ENCODE measurements at places on chromosomes 7 and 10.

- DNase-seq: no peak
Measured at GRCh38 chr7:16599860-16600259, 45.7 kb downstream of the ANKMY2 start.

- DNase-seq: no peak
Measured at GRCh38 chr7:138338361-138338760, 121.7 kb upstream of the TRIM24 start.

- no peak for DNase-seq
Measured at GRCh38 chr7:11252011-11252607, 278.4 kb downstream of the PHF14 start.

DNA sequence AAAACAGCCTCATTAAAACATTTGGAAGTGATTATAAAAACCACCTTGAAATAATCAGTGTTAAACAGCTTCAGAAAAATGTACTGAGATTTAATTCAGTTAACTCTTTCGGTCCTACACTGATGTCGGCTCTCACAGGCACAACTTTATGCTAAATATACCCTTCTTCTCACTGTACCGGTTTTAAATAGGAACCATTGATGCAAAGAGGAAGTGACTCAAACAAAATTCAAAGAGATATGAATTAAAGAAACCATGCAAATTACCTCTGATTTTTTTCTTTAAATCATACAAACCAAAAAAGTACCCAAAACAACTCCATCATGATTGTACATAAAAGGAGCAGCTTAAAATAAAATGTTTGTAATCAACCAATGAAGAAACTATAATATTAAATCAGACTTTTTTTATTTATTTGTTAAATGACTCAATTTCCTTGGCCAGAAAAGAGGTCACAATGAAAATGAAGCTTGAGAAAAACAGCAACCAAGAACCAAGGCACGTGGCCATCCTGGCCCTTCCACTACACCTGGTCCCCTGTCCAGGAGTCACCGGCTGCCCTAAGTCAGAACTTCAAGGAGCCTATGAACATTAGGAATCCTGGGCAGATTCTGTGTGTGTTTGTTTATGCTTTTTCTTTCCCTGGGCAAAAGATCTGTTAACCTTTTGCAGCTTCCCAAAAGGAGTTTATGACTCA, 73.0 kb upstream of the CABCOCO1 start:
- DNase-seq: no peak

GRCh38 chr7:99011341-99011705, 132.6 kb downstream of the SMURF1 start:
- no peak for DNase-seq

GRCh38 chr7:51301806-51302205, 14.8 kb downstream of the COBL start:
- no peak for DNase-seq

- DNase-seq: no peak
Measured at GRCh38 chr10:30589441-30589840, 40.1 kb downstream of the LYZL2 start.

GRCh38 chr10:60564475-60564874, 174.8 kb upstream of the ANK3 start:
- no peak for DNase-seq

DNA sequence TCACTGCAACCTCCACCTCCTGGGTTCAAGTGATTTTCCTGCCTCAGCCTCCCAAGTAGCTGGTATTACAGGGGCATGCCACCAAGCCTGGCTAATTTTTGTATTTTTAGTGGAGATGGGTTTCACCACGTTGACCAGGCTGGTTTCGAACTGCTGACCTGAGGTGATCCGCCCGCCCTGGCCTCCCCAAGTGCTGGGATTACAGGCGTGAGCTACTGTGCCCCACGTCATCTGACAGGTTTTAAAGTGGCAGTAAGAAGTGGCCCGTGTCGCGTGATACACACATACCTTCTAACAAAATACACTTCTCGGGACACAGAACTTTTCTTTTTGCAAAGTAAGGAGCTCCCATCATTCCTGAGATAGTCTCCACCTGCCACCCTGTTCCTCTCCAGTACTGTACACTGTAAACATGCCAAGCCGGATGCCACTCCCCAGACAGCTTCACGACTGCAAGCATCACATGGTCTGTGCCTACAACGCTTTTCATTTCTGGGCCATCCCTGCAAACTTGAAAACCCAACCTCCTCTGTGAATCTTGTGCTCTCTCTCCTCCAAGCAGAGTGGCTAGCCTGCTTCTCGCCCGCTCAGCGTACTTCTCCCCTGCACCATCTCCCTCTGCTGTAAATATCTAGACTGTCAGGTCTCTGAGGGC, 256.3 kb upstream of the KLF14 start:
- DNase-seq: no peak

- no peak for DNase-seq
Measured at GRCh38 chr7:108261560-108262255, 131.5 kb upstream of the LAMB4 start.

GRCh38 chr7:129093867-129094456, 39.1 kb upstream of the TNPO3 start:
- DNase-seq: no peak

DNA sequence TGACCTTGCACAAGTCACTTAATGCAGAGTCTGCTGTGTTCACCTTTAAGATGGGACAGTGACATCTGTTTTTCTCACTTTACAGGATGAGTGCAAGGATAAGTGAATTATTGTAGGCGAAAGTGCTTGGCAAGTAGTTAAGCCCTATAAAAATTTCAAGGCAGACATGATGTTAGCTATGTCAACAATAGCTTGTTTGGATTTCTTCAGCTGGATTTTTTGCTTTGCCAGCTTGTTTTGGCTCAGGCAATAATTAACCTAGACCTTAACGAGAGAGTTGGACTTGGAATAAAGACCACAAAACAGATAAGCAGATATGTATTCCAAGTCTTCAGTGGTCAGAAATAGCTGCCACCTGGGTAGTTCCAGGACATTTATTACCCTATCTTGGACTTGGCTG, 255.2 kb downstream of the ARL4A start:
- no peak for DNase-seq

GRCh38 chr10:109156396-109156795, 766.9 kb downstream of the XPNPEP1 start:
- no peak for DNase-seq

DNA sequence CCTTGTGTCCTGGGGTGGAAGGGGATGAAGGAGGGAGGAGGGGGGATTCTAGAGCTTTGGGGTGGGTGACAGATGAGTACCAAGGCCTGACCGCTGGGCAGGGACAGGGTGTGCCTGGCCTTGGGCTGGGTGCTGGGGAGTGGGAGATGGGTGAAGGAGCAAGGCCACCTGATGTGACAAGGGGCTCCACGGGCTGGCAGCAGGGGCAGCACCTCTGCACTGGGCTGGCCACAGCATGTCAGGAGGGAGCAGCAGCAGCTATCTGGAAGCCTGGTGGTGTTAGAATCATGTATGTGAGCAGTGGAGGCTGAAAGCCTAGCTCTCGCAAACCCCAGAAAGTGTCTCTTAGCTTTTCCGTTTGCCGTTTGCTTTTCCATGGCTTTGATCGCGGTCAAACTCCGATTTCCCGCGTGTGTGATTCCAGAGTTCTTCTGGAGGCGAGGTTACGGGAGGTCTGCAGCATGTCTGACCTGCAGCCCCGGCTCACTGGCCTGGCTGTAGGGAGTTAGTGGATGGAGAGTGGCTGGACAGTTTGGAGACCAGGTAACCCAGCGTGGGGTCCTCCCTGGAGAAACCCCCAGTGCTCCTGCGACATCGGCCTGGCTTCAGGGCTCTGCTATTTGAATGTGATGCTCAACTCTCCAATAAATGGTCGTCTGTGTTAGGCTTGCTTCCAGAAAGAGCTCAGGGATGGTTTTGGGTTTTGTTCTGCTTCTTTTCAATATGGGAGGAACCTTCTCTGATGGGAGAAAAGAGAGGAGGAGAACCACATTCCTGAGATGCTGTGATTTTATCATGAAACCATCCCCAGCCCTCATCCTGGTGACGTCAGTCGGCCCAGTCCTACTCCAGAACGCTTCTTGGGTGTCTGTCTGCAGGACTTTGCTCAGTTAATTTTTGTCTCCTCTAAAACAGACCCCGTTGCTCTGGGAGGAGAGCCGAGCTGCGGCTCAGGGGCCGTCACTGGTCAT, 105.5 kb downstream of the CUX1 start:
- no peak for DNase-seq

GRCh38 chr7:49666764-49667163, 106.7 kb upstream of the VWC2 start:
- no peak for DNase-seq

GRCh38 chr7:70590126-70590854, 541.7 kb upstream of the GALNT17 start:
- DNase-seq: no peak

- DNase-seq: no peak
Measured at GRCh38 chr10:69642747-69643146, 12.7 kb downstream of the FAM241B start.

DNA sequence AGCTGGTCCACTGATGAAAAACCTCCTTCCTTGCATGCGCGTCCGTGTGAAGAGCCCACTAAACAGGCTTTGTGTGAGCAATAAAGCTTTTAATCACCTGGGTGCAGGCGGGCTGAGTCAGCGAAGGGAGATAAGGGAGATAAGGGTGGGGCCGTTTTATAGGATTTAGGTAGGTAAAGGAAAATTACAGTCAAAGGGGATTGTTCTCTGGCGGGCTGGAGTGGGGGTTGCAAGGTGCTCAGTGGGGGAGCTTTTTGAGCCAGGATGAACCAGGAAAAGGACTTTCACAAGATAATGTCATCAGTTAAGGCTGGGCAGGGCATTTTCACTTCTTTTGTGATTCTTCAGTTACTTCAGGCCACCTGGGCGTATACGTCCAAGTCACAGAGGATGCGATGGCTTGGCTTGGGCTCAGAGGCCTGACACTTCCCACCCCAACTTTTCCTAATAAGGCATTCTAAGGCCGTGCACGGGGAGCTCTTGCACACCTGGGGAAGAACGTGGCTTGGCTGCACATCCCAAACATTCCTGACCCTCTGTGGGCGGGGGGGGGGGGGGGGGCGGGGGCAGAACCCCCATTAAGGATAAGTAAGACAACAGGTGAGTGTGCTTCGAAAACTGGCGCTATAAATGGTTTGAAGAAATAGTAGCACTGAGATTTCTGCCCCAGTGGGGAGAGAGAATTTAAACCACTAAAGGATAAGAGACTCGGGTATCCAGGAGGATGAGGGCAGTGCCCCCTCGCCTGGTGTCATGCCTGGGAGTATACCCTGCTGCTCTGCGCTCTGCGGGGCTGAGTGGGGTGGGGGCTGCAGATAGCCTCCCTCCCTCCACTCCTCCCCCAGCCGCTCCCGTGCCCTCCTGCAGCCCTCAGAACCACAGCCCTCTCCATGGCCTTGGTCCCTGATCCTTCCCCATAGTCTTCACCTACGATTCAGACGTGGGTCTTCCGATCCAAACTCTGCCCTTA, 217.6 kb downstream of the MLLT10 start:
- no peak for DNase-seq

DNA sequence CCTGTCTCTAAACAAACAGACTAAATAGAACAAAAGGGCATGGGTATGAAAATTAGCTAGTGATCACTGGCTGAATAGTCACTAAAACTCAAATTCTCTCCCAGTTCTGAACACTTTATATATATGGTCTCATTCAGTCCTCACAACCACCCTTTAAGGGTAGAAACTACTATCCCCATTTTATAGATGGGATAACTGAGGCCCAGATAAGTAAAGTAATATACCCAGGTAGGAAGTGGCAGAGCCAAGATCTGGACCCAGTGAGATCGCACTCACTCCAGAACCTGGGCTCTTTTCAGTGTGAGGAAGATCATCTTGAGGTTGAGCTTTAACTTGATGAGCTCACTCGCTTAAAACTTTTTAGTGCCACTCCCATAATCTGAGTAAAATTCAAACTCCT, 4.5 kb downstream of the PSTK start:
- no peak for DNase-seq

DNA sequence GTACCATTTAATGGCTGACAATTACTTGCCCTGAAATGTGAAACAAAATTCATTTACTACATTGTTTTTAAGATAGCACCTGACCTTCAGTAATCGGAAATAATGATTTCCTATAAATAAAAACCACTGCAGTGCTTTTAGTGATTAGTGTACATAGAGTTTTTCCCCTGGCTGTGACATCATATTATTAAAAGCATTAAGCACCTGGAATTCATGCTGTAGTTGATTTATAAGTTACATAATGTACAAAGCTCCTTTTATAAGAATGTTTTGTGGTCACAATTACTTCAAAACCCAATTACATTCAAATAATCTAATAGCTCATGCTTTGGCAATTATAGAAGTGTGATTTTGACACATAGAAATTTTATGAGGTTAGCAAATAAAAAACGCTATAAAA, 44.3 kb upstream of the EIF4H start:
- DNase-seq: no peak

GRCh38 chr7:150420987-150421674, 29.3 kb upstream of the GIMAP8 start:
- DNase-seq: peak; percentile 87

DNA sequence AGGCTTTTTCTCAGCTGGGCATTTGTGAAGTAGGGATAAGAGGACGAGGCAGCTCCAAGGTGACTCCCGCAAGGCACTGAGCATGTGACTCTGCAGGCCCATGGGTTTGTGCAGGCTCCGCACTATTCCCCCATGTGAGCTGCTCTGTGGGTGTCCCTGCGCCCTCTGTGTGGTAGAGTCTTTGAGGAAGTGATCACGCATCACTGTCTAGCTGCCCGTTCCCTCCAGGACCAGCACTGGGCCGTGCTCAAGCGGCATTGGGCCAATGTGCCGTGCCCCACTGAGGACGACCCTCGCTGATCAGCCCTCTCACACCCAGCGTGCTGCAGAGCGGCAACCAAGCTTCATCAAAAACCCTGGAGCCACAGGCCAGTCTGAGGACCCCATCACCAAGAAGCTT, 7.5 kb downstream of the PRKAG2 start:
- DNase-seq: no peak

- no peak for DNase-seq
Measured at GRCh38 chr10:102813734-102814452, 23.3 kb downstream of the CYP17A1 start.

- no peak for DNase-seq
Measured at GRCh38 chr7:102836977-102837376, 75.8 kb upstream of the LRRC17 start.

DNA sequence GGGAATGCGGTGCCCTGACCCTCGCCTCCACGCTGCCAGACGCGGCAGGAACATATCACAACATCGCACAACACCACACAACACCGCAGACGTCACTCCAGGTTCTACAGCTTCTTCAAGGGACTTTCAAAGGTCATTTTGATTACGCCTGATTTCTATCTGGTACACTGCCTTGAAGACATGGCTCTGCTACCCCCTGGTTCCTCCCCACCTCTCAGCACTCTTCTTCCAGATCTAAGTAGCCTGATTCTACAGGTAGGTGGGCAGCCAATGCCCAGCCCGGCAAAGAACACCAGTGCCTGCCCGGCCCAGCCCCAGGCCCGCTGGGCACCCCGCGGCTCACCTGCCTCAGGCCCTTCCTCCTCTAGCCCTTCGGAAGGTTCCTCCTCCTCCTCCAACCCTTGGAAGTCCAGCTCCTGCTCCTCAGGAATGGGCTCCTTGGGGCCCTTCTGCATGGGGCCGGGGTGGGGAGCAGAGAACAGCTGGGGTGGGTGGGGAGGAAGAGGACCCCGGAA, 8.4 kb downstream of the GIGYF1 start:
- no peak for DNase-seq

- DNase-seq: no peak
Measured at GRCh38 chr7:24899161-24899560, 80.8 kb downstream of the OSBPL3 start.
